ENCODE measurements at places on chromosomes 5 and 9.

GRCh38 chr5:17396247-17396646, 101.8 kb upstream of the TAF11L2 start:
- no peak for DNase-seq

DNA sequence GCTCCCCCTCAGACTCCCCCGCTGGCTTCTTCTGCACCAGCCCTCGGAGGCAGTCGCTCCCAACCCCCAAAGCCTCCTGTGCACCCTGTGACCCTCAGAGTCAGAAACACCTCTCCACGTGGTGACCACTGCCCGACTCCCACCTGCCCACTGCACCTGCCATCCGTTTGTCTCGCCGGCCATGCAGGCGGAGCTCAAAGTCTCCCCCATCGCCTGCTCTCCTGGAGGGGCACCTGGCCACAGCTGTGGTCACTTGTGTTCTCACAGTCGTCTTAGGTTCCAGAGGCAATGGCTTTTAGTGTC, 38.2 kb downstream of the MRPL36 start:
- no peak for DNase-seq

- DNase-seq: no peak
Observed at GRCh38 chr5:172606156-172606785, 34.8 kb upstream of the NEURL1B start.

- no peak for DNase-seq
Observed at GRCh38 chr5:181166812-181167733, 19.7 kb downstream of the OR2V2 start.

DNA sequence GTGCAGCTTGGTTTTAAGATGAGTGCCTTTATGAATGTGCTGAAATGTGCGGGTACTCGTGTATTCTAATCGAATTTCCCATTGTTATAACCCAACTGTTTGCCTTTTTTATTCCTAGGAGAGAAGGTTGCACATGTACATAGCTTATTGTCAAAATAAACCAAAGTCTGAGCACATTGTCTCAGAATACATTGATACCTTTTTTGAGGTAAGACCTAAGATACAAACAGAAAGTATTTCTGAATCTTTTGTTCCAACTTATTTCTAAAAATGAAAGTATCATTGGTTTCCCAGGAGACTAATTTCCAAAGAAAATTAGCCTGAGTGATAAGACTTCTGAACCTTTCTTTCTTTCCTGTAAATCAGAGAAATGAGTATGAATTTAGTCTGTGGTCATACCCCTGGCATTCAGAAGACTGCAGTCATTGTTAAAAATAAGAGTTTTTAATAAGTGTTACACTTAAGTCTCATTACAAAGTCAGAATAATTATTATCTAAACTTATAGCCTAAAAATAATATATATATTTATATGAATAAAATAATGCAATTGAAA, 102.4 kb upstream of the OTULINL start:
- DNase-seq: no peak

DNA sequence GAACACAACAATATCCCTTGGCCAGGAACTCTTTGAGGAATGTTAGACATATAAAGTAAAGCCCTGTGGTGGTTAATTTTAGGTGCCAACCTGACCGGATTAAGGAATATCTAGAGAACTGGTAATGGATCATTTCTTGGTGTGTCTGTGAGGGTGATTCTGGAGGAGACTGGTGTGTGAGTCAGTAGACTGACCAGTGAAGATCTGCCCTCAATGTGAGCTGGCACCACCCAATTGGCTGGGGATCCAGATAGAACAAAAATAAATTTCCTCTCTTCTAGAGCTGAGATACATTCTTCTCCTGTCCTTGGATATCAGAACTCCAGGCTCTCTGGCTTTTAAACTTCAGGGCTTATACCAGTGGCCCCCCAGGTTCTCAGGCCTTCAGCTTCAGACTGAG, 56.2 kb upstream of the TNPO1 start:
- DNase-seq: no peak

GRCh38 chr5:170576602-170577535, 73.0 kb downstream of the KCNIP1 start:
- no peak for DNase-seq

GRCh38 chr9:69351227-69351626, 26.2 kb downstream of the ENTREP1 start:
- DNase-seq: no peak

- no peak for DNase-seq
Observed at GRCh38 chr5:170537451-170538095, 33.8 kb downstream of the KCNIP1 start.

- no peak for DNase-seq
Observed at GRCh38 chr5:127410959-127411358, 106.5 kb upstream of the PRRC1 start.

DNA sequence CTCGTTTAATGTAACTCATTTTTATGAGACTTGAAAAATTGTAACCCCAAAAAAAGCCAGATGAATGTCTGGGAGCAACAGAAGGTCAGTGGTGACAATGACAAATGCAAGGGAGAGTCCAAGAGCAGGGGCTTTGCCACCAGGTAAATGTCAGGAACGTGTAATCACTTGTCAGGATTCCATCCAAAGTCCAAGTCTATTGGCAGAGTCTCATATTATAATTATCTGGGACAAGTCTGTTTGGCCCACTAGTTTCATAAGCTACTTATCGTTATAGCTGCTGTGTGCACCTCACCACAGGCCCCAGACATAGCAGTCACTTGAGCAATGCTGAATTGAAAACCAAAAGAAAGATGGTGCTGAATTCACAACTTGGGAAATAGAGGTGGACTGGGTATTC, 180.8 kb downstream of the DNAH5 start:
- no peak for DNase-seq

DNA sequence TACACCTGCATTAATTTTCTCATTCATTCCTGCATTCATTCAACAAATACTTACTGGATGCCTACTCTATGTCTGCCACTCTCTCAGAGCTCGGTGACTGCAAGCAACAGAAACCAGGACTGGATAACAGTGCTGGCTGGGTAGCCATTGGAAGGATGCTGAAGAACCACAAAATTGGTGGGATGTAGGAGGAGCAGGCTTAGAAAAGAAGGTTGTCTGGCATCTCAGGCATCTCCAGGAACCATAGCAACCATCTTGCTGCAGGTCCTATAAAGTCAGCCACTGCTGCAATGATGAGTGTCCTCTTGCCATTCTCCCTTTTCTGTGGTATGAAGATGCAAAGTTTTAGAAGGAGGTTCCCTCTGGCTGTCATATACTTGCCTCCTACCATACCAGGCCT, 168.6 kb downstream of the FGF18 start:
- no peak for DNase-seq

GRCh38 chr5:132526974-132527564, 16.3 kb downstream of the IL5 start:
- no peak for DNase-seq

DNA sequence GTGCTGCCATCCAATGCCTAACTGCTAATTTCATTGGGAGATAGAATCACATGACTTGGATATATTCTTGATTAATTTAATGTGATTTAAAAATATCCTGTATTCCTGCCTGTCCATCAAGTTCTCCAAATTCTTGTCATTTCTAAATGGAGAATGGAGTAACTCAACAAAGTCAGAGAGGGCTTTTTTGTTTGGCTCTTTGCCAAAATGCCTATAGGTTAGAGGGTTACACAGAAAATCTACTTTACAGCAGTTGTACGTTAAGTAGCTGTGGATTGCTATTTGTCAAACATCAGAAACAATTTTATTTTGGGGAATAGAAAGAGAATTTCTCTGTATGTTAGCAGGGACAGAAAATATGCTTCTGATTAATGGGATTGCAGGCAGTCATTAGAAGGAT, 5.9 kb downstream of the PIK3R1 start:
- DNase-seq: no peak

GRCh38 chr9:5817862-5818261, 15.1 kb downstream of the ERMP1 start:
- DNase-seq: no peak

DNA sequence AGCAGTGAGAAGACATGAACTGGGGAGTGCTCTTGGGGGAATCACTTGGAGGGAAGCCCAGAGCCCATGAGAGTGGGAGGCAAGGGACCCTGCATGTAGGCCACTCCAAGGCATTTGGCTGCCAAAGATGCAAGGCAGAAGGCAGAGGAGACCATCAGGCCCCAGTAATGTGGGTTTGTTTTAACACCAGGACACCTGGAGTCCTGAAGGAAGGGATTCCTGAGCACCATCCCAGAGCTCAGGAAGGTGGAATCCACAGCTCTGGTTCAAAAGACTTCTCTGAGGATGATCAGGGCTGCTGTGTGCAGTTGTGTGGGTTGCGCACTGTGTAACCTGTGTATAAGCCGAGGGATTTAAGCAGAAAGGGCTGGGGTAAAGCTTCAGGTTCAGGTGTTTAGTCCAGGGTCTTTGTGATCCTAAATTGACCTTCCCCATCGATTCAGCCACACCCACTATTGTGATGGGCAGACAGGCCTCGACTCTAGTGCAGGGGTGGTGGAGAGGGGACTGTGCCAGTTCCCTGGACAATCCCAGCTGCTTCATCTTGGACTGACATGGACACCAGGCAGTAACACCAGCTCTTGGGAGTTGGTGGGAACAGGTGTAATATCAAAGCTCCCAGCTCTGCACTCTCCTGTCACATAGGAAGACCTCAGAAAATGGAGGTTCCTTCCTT, 11.0 kb downstream of the B4GALT7 start:
- DNase-seq: no peak

DNA sequence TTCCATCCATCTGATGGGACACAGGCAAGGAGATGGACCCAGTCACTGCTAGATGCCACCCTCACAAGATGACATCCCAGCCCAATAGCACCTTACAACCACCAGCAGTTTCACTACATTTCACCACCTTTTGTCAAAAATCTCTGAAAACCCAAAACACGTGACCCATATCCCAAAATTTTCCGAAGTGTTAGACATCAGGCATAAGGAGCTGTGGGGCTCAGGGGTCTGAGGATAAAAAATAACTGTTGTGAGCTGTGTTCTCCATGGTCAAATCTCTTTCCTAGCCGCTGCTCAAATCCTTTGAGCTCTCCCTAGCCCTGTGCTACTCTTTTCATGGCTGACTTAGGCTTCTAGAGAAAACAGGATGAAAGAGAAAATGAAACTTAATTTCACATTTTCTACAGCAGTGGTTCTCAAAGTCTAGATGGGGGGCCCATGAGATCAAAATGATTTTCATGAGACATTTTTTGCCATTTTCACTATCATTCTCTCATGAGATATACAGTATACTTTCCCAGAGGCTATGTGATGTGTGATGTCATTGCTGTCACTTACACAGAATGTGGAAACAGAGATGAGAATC, 40.7 kb downstream of the TIMD4 start:
- no peak for DNase-seq

DNA sequence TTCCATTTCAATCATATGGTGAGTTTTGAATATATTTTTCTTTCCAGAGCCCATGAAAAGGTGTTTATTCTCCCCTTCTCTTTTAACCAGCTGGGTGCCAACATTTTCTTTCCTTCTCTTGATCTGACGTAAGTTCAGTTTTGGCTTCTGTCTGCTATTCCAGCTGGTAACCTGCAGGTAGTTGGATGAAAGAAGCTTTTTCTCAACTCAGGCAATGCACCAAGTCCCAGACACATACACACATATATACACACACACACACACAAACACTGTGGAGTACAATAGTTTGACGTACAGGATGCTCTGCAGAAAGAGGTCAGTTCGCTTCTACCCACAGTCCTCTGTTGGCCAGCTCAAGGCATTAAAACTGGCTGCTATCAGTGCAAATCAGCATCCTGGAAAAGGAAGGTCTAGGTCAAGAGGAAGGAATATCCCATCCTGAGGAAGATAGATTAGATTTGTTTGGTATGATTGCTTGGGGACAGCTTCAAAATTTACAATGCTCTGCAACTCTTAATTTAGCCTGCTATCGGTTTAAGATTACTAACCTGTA, 214.3 kb upstream of the SEMA6A start:
- no peak for DNase-seq

- DNase-seq: no peak
Observed at GRCh38 chr9:126261584-126262356, 64.9 kb upstream of the MVB12B start.

DNA sequence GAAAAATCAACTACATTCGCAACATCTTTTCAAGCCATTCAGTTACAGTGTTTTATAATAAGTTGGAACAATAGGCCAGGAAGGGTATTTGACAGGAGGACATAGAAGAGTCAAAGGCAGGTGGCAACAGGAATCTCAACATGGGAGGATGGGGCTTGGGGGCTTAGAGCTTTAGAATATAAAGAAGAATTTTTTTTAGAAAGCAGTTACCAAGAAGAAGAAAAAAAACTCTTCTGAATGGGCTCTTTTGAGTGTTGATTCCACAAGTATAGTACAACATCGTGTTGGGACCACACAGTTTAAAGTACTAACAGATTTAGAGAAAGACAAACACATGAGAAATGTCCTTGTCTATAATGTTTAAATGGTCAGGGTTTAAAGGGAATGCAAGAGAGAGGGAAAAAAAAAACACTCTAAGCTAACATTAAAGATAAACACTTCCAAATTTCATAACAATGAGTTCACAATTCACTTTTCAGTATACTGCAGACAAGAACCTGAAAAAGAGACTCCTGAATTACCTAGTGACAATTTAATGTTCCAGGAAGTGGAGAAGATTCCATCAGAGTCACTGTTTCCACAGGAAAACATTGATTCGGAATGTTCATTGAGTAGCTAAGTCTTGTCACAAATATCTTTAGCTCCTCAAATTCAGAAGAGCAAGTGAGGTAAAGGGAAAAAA, 282.3 kb downstream of the DEPDC1B start:
- no peak for DNase-seq

DNA sequence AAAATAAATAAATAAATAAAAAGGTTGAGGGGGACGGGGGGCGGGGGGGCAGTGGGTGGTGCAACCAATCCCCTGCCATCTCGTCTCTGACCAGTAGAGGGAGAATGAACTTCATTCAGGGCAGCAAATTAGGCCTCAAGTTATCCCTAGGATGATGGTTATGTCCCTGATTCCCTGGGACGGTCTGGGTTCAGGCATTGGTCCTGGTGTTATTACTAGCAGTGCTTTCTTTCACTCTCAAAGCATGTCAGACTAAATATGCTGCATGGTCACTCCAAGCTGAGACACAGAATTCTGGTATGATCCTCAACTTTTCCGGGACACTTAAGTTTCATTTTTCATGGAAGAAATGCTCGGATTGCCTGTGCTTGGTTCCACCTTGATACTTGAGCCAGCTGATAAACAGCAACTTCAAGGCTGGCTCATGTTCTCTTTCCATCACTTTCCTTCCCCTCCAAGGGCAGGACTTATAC, 59.4 kb downstream of the DAP start:
- no peak for DNase-seq

GRCh38 chr5:42490831-42491230, 67.6 kb downstream of the GHR start:
- DNase-seq: no peak
